SK-N-DZ (cell line): ENCODE measurements at places on chromosomes 7 and 10.

- no peak for DNase-seq
These were observed 6.1 kb upstream of the COA1 start for GRCh38 chr7:43735403-43735801.

DNA sequence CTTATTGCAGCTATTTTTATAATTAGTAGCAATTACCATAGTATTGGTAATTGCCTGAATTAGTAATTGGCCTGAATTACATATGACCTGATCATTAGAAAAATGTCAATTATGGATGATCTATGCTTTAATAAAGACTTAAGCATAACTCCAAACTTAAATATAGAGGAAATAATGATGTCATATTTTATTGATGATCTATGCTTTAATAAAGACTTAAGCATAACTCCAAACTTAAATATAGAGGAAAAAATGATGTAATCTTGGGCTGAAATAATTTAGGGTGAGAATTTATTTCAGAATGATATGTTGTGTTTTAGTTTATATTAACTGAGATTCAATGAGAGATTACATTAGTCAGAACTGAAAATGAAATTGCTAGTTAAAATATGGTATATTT is 266.0 kb upstream of the DKK1 start:
- no peak for DNase-seq

DNA sequence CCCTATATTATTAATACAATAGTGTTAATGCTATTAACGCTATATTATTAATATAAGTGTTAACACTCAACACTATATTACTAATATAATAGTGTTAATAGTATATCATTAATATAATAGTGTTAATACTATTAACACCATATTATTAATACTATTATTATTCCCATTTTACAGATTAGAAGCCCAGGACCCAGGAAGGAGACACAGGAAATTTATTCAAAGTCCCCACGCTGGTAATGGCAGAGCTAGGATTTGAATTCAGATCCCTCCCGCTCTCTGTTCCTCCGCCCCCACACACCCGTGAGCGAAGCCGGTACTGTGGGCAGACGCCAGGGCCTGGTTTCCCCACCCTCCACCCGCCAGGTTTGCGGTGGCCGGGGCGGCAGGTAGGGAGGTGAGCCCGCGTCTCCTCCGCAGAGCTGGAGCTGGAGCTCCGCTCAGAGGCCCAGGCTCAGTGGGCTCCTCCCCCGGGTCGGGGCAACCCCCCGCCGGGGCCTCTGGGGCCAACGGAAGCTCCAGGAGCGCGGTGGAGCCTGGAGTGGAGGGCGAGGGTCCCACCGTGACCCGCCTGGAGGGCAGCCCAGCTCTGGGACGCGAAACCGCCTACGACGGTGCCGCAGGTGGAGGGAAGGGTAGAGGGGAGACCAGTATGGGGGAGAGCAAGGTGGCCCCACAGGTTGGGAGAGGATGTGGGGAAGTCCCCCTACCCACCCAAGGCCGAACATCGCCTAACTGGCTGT is at the start of gene TMEM225B:
Gene TMEM225B (plus strand): TSS at position 506 of the 740 bp plus-strand sequence. CDS start 6,122 bp downstream, outside the sequence.
- DNase-seq: no peak

- DNase-seq: no peak
These were observed 343.5 kb downstream of the LRMDA start for GRCh38 chr10:75774783-75775490.

DNA sequence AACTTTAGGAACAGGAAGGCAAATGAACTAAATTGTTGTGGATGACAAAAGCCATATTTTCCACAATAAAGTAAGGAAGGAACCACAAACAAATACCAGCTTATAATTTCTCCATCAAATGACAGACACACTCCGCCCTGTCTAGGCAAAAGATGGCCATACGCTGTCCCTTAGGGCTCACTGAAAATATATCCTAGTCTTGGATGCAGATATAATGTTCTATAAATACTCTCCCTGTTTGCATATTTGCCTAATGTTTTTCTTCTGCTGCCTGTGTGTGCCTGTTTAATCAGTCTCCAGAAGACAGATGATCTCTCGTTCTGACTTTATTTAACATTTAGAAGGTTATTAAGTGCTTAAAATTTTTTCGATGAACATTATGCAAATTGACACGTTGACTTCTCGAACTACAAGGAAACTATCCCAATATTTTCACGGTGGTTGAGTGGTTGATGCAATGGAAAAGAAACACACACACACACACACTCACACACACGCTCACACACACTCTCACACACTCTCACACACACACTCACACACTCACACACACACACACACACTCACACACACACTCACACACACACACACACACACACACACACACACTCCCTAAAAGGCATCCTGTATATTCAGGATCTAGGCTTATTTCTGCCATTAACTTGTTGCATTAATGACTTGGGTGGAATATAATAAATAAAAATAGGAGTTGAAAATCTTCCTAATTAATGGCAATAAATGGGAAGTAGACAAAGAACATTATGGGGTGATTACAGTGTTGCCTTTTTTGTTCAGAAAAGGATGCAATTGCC is 297.1 kb downstream of the PRPF18 start:
- no peak for DNase-seq

- no peak for DNase-seq
These were observed 171.0 kb downstream of the PPP1R17 start for GRCh38 chr7:31858055-31858454.

- no peak for DNase-seq
These were observed 195.4 kb downstream of the MACC1 start for GRCh38 chr7:20021831-20022230.

DNA sequence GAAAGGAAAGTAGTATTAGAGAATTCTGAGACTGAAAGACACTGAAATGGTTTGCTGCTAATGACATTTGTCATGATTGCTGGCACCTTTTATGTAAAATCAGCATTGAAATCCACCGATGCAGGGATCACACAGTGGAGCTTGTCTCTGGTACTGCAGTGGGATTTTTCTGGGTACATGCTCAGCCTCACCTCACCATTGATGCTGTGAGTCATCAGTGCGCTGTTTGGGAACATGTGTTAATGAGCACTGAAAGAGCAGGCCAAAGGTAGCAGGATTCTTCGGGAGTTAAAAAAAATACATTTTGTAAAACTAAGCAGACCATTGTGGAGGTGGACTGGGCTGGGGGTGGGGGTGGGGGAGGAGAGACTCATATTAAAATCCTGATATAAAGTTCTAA is 174.9 kb downstream of the CREB5 start:
- no peak for DNase-seq

GRCh38 chr7:115805458-115805857 is 225.1 kb downstream of the TFEC start:
- DNase-seq: no peak
